ENCODE measurements at places on chromosomes 11 and 22.

DNA sequence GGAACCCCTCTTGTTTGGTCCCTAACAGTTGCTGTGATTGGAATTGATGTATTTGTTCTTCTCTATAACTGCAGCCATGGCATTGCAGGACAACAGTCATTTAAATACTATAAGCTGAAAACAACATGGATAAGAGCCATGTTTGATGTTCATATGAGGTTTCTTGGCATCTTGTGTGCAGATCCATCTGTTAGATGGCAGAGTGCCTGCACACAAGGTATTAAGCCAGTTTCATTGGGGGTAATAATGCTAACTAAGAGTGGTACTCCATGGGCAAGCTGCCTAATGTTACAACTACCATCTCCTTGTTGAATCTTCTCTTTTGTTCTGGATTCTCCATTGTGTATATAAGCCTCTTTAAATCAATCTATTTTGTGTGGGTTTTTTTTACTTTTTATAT is 206.0 kb upstream of the CHORDC1 start:
- no peak for DNase-seq

- no peak for DNase-seq
These were observed 5.3 kb upstream of the TNKS1BP1 start for GRCh38 chr11:57330029-57330428.

DNA sequence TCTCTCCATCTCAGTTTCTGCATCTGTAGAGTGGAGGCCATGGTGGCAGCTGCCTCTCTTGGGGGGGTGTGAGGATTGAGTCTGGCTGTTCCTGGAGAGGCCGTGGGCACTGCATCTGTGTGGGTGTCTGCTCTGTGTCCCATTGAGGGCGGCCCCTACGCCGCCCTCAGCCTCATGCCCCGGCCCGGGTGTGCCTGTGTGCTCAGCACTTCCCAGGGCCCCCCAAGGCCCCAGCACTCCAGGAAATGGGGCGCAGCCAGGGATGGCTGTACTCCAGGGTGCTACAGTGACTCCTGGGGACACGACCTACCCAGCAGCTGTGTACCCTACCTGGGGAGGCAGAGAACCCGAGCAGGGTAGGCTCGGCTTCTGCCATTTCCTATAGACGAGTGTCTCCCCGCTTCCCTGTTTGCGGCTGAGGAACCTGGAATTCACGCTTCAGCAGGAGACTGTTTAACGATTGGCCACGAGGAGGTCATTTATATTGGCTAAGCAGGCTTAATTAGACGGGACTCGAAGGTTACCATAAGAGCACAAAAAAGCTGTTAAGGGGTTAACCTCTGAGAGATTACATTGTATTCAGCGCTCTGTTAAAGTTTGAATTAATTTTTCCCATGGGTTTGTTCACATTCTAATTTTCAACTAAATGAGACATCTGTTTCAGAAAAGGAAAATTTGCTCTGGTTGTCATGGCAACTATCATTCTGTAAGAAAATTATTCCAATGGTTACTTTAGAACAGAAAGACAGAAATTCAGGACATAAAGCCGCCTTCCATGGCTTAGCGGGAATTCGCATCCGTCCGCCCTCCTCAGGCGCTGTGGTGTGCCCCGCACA is 76.4 kb downstream of the MPPED1 start:
- DNase-seq, result no peak

- DNase-seq, result no peak
These were observed 248.1 kb downstream of the OPCML start for GRCh38 chr11:133284156-133284555.

DNA sequence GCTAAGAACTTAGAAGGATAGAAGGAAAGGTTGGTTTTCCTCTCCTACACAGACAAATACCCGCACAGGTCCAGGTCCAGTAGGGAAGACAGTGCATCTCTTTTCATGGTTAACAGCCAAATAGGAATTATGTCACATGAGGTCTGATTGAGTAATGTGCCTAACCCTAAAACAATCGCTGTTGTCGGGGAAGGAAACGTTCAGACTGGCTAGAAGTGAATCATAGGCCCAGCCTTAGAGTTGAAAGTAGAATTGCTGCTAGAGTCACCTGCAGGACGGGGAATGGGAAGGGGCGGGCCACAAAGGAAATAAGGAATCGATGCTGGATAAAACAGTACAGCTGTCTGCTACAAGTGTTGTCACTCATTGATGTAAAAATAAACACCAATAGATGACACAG is 12.4 kb upstream of the HTATIP2 start:
- DNase-seq, result no peak

GRCh38 chr11:1570896-1571759 is 943 bp downstream of the DUSP8 start:
- no peak for DNase-seq

DNA sequence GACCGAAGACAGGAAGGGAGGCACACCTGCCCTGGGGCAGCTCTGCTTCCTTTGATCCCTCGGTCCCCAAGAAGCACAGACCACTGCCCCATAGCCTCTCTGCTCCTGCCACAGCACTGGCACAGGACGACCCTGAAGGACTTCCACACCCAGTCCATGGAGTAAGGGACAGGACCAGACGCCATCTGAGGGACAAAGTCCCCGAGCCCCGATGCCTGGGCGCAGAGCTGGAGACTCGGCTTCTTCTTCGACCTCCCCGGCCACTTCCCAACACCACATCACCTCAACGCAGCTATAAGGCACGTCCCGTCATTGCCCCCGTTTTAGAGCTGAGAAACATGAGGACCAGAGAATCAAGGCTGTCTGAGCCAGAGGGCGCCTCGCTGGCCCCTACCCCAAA is 310.5 kb downstream of the BRD1 start:
- no peak for DNase-seq
